ENCODE measurements at places on chromosomes 3 and 15.

DNA sequence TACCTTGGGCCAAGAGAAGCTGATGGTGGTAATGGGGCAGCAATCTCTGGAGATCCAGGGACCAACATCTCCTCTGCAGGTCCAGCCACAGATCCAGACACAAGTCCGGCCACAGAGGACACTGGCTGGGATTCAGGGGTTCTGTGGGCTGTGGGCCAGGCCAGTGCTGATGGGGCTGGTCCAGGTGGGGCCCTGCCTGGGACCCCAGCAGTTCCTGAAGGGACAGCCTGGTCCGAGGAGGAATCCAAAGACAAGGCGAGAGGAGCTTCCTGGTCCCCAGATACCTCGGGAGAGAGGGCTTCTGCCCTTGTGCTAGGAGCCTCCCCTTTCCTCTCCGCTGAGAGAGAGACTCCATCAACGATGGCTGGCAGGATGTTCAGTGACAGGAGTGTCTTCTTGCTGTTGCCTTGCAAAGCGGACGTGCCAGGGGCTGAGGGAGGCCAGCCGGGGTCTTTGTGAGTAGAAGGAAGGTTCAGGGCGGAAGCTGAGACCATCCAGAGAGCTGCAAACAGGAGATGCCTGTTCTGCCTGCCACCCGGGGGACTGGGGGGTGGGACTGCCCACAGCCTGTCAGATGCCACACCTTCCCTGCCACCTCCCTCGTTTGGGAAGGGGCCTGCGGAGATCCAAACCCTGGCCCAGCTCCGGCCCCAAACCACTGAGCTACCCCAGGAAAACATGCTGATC, 24.5 kb upstream of the GOLGA6C start:
- DNase-seq = no peak

- DNase-seq = no peak
Observed at GRCh38 chr3:149280671-149281349, 52.6 kb downstream of the TM4SF18 start.

- no peak for DNase-seq
Observed at GRCh38 chr3:124699051-124699450, 31.2 kb upstream of the UMPS start.

DNA sequence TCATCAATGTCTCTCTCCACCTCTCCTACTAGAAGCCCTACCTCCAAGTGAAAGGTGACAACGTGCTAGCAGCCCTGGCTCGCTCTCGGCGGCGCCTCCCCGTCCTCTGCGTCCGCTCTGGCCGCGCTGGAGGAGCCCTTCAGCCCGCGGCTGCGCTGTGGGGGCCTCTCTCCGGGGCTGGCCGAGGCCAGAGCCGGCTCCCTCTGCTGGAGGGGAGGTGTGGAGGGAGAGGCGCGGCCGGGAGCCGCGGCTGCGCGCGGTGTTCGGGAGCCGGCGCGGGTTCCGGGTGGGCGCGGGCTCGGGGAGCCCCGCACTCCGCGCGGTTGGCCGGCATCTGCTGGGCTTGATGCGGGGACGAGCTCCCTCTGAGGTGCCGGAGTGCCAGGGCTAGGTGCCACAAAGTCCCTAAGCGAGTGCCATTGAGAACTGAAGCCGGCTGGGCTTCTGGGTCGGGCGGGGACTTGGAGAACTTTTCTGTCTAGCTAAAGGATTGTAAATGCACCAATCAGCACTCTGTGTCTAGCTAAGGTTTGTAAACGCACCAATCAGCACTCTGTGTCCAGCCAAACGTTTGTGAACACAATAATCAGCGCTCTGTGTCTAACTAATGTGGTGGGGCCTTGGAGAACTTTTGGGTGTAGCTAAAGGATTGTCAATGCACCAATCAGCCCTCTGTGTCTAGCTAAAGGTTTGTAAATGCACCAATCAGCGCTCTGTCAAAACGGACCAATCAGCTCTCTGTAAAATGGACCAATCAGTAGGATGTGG, 84.8 kb upstream of the ARRDC4 start:
- DNase-seq = no peak

GRCh38 chr3:191356631-191357439, 26.5 kb upstream of the UTS2B start:
- DNase-seq = no peak

GRCh38 chr15:95944193-95944592, 386.3 kb upstream of the NR2F2 start:
- no peak for DNase-seq

DNA sequence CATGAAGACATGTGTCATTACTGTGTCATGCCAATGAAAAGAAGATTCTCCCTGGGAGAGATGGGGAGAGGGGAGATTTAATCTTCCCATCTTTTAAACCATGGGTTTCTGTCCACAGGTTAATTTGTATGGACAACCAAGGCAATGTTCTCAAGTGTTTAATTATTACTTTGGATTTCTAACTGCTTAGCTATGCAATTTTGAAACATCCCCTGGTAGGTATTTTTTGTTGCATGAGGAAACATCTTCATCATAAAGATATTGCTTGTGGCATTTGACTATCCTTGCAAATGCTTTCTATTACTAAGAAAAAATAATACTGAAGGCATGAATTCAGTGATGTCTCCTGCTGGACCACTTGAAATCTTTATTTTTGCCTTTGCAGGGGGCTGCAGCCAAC, 326.6 kb upstream of the TPM1 start:
- DNase-seq = no peak

DNA sequence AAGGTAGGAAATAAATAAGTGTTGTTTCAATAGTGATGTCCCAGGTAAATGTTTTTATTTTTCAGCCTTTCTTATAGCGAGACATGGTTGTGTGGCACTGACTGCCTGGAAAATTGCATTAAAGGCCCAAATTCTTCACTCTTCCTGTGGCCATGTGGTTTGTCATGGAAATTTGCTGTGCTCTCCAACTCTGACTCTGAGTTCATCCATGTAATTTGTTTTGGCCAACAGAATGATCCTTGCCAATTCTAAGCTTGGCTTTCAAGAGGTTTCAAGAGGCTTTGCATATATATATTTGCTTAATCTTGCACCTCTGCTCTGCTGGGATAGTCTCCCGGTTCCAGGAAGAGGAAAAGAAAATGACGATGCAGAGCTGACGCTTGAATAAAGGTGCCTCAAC, 107.5 kb upstream of the ARHGEF26 start:
- DNase-seq = no peak

DNA sequence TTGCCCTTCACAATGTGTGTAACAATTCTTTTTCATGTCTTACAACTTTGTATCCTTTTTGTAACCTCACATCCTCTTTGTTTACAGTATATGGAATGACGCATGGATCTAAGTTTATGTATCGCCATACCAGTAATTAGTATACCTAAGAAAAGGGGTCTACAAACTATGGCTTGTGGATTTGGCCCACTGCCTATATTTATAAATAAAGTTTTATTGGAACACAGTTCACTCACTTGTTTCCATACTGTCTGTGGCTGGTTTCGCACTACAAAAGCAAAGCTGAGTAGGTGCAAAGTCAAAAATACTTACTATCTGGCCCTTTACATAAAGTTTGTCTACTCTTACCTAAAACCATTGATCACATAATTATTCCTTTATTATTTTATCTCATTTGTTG, 226.5 kb downstream of the TBL1XR1 start:
- no peak for DNase-seq

GRCh38 chr15:41934843-41935242, 37.5 kb downstream of the EHD4 start:
- peak; percentile 15 for DNase-seq

GRCh38 chr3:16439848-16440708, 73.4 kb downstream of the RFTN1 start:
- DNase-seq = no peak

DNA sequence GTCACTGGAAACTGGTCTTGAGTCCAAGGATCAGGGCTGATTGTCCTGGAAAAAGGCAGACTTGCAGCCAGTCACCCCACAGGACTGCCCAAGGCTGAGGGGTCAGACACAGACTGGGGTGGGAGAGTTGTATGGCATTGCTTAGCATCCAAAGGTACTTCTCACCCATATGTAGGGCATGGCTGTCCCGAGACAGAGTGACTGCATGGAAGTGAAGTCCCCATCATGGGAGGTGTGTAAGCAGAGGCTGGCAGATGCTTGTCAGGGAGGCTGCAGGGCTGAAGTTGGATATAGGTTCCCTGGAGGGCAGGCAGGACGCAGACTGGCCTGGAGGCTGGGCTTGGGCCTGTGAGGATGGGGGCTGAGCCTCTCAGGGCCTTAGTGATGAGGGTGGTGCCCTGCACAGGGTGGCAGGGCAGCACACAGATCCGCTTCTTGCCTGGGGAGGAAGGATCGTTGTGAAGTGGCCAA, 31.1 kb downstream of the PSTPIP1 start:
- DNase-seq = no peak

DNA sequence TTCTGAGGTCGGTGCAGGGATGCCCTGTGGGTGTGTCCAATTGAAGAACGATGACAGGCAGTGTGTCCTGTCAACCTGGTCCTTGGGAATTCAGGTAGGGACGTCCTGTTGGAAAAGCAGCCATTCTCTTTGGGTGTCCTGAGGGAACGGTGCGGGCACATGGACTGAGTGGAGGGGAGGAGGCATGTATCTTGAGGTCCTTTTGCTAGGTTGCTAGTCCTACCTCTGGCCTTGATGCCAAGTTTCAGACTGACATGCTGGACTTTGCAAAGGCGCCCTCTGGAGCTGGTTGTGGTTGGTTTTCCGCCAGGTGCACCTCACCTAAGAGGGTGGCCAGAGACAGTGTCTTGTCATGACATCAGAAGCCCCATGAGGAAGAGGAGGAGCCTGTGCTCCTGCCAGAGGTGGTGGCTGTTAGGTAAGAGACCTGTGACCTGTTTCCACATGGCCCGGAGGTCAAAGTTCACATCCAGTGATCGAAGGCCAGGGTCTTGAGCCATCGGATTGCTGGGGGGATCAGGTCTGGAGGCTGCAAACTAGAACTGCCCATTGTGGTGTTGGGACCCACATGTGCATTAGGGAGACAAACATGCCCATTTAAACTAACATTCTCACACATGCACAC, 106.3 kb downstream of the SNRPN start:
- DNase-seq = no peak

DNA sequence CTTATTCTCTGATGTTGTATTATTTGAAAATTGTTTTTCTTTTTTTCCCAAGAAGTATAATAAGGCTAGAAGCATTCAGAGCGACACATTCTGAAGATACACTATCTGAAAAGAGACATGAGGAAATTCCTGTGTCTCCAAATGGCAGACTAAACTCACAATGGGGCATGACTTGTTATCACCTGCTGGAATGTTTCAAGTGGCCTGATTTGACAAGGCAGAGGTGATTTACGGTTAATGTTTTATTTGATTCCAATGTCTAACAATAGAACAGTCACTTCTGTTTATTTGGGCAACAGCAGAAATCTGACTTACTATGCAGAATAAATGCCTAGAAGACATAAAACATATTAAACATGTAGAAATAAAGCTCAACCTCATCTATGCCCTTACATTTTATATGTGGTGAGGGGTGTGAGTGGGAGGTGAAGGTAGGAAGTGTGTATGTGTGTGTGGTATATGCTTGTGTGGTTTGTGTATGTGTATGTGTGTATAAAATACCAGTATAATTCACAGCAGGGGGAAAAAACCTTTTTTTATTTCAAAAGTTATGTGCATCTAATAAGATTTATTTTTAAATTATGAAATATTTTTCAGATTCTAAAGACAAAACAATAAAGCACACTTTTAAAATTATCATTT, 1051.7 kb downstream of the ROBO2 start:
- no peak for DNase-seq

Measured in stimulated activated CD8-positive, alpha-beta memory T cell treated with anti-CD3 and anti-CD28 coated beads, Interleukin-15, amount 100 ng/mL, for 24 hours (primary cell).